ENCODE measurements at places on chromosomes 1 and 21. TPM values are rescaled to one million over a fixed set of nuclear protein-coding genes. Genes with fewer than 3 reads are reported as not detected.

GRCh38 chr1:204711103-204711946, 25.8 kb upstream of the LRRN2 start:
- DNase-seq: no peak

- no peak for DNase-seq
Observed at GRCh38 chr1:31370565-31370964, 2.3 kb downstream of the FABP3 start.

- peak; percentile 53 for DNase-seq
Observed at GRCh38 chr1:226872437-226872836, 2.0 kb downstream of the PSEN2 start.

GRCh38 chr1:67224856-67225255, 58.6 kb downstream of the IL23R start:
- DNase-seq: no peak

Gene AJAP1
- 0.11 TPM for total RNA-seq

GRCh38 chr1:203440771-203441170, 34.8 kb upstream of the PRELP start:
- peak; percentile 81 for DNase-seq

- peak; percentile 89 for DNase-seq
Observed at GRCh38 chr1:206012086-206012859, 9.1 kb upstream of the RAB7B start.

- DNase-seq: no peak
Observed at GRCh38 chr1:85502625-85503083, 37.7 kb upstream of the DDAH1 start.

Measured in cardiac septum (tissue), 1 donor.